ENCODE measurements at places on chromosomes 2 and 18. TPM values are rescaled to one million over a fixed set of nuclear protein-coding genes. Genes with fewer than 3 reads are reported as not detected.

DNA sequence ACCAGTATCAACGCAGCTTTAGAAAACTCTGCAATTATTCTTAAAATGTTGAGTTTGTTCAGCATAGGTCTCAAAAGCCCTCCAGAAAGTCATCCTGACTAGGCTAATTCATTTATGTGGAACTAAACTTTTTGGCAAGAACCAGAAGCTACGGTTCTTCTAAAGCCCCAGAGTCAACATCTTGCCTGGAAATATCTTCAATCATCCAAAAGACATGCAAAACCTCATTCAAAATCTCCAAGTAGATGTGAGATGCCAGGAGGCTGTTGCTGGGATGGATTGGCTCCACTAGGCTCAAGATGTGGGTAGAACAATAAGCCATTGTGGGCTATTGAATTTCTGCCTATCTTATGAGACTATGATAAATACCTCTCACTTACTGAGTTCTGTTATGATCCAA is 2.1 kb upstream of the SCG2 start:
- DNase-seq: no peak
- no peak overlapping the region for H3K27ac ChIP-seq

DNA sequence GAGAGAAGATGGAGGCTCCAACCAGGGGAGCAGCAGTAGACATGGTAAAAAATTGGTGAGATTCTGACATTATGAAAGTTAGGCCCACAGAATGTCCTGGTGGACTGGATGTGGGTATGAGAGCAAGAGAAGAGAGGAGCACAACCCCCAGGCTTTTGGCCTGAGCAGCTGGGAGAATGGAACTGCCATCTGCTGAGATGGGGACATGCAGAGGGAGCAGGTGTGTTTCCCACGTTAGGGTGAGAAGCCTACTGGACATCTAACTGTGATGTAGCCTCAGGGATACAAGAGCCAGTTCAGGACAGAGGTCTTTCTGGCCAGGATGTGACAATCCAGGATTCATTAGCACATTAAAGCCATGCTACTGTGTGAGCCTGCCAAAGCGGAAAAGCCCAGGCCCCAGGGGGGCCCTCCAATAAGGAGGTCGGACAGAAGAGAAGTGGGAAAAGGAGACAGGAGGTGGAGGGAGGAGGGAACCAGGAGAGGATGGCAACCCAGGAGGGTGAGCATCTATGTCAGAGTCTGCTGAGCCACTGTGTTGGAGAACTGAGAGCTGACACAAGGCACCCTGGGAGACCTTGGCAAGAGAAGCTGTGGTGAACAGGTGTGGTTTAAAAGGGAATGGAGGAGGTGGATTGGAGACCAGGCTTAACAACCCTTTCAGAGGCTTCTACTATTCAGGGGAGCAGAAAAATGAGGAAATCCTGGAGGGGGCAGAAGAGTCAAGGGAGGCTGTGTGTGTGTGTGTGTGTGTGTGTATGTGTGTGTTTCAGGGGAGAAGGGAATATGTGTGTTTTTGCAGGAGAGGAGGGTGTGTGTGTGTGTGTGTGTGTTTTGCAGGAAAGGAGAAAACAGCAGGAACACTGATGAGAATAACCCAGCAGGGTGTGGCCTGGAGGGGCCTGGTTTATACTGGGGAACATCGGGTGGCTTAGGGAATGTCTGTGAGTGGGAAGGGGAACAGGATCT is 10.5 kb downstream of the CYB5A start:
- no peak overlapping the region for H3K27ac ChIP-seq
- no peaks in the 10 kb centered on the region for H3K36me3 ChIP-seq
- H3K4me3 ChIP-seq: no peak overlapping the region
- H3K27me3 ChIP-seq: no peaks in the 10 kb centered on the region

GAREM1 gene
- total RNA-seq: 12.0 TPM

HAAO gene
- total RNA-seq: 33.7 TPM

- DNase-seq: no peak
- no peak overlapping the region for H3K27ac ChIP-seq
- no peak overlapping the region for H3K4me3 ChIP-seq
- no peaks in the 10 kb centered on the region for H3K27me3 ChIP-seq
- H3K4me1 ChIP-seq: peaks cover 8% of the 10 kb centered on the region
These were observed 340.7 kb downstream of the LPIN1 start for GRCh38 chr2:12087175-12087574.

GRCh38 chr2:98665677-98666076 is 57.3 kb downstream of the UNC50 start:
- no peak overlapping the region for H3K27ac ChIP-seq
- H3K4me1 ChIP-seq: no peaks in the 10 kb centered on the region
- H3K27me3 ChIP-seq: no peaks in the 10 kb centered on the region
